Lung microvascular endothelial cell (primary cell): ENCODE measurements at places on chromosomes 12 and 14. TPM values are rescaled to one million over a fixed set of nuclear protein-coding genes. Genes with fewer than 3 reads are reported as not detected.

The TBC1D30 gene
- 6.3 and 9.8 TPM in 2 replicates for total RNA-seq

DNA sequence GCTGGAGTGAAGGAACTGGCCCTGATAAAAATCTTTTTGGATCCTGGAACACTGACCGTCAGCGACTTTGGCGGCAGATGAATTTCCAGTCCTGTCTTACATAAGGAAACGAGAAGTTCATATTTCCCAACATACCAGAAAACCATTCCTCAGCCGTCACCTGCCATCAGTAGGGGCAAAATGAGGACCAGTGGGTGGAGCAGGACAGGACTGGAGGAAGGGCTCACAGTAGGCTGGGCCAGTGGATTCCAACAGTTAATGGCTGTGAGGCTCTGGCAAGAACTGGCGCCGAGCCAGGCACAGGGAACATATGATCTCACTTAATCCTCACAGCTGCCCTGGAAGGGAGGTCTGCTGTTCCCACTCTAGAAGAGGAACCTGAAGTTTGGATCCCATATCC lies 67.2 kb upstream of the FAM181A start:
- DNase-seq, result no peak

The ALDH1L2 gene
- 0.20 and 0.22 TPM in 2 replicates for total RNA-seq

GRCh38 chr14:66311990-66312389 lies 174.2 kb upstream of the CCDC196 start:
- DNase-seq, result no peak

- DNase-seq, result no peak
Measured at GRCh38 chr14:80310938-80311750, 99.8 kb upstream of the DIO2 start.

DNA sequence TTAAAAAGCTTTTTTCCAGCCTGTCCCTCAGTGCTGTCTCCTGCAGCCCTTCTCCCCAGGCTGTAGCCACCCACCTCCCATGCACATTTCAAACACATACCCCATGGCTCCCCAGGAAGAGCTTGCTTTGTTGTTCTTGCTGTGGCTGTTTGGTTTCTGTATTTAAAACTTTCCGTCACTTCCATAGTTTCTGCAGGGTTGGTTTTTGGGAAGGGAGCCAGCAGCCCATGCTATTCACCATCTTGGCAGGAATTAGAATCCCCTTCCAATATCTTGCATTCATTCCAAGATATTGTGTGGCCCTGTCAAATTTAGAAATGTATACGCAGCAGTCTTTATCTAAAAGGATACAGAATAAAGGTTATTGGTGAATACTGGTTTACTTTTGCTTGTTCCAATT lies 29.6 kb downstream of the CFAP251 start:
- DNase-seq, result no peak

GRCh38 chr14:98543074-98543473 lies 728.9 kb downstream of the BCL11B start:
- no peak for DNase-seq

GRCh38 chr12:108302403-108303311 lies 36.5 kb downstream of the CMKLR1 start:
- peak; percentile 31 for DNase-seq

GRCh38 chr12:99278899-99279298 lies 368.7 kb upstream of the GARIN6 start:
- DNase-seq, result no peak

- no peak for DNase-seq
Measured at GRCh38 chr14:24879661-24880386, 170.1 kb downstream of the STXBP6 start.

DNA sequence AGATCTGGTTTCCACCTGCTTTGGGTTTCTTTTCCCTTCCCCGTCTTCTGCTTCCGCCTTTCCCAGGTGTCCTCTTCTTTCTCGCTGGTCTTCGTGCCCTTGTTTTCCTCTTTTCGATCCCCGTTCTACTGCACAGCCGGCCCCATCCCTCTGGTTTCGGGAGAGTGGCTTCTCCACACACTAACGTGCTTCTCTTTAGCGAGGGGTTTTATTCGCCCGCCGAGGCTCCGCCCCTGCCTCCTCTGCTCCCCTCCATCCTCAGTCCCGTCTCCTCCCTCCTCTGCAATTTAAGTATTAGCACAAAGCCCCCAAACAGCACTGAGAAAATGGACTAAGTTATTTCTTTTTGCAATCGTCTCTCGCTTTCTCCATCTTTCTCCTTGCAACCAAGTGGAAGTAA lies at the start of gene SLC7A8:
Gene SLC7A8, minus strand, starts transcription at position 182 of the 400 bp plus-strand sequence. CDS start 746 bp downstream, outside the sequence.
- DNase-seq, result no peak

DNA sequence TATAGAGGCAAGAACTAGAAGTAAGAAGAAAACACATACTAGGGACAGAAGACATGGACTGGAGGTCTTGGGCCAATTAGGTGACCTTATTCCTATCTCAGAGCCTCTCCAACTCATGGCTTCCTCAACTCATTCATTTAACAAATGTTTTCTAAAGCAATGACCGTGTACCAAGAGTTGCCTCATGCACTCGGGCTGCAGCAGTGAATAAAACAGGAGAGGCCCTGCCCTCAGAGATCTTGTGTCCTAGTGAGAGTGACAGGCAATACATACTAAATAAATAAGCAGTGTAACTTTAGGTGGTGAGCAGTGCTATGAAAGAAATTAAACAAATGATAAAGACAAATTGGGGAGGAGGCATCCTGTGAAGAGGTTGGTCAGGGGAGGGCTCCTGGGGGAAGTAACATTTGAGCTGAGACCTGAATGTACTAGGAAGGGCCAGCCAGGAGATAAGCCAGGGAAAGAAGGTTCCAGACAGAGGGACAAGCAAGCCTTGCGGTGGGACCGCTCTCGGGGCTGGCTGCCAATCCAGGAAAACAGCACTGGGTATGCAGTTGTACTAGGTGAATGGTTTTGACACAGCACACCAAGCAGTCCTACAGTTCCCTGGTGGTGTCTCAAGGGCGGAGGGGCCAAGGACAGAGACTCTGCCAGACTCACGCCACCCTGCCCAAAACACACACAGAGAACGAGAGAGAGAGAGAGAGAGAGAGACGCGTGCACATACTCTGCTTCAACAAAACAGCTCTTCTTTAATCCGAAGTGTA lies 1.3 kb downstream of the NINJ2 start:
- no peak for DNase-seq

- DNase-seq, result no peak
Measured at GRCh38 chr12:44428825-44429224, 447.3 kb downstream of the NELL2 start.

- DNase-seq, result no peak
Measured at GRCh38 chr14:80636071-80636470, 305.5 kb downstream of the CEP128 start.

DNA sequence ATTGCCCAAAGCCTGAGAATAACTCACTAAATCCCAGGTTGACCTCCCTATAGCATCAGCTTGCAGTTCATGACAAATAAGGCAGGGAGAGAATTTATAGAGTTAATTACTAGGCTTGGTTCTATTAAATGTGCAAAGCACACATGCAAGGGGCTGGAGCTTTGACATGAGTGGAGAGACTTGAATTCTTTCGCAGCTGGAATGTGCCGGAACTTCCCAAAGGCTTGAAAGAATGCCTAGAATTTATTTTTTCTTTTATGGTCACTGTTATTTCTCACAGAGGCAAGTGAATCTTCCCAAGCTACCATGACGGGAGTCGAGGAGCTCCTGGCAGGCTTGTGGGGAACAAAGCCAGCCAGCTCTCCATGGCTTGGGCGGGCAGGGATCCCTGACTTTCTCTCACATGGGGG lies 95.5 kb upstream of the USP44 start:
- no peak for DNase-seq

The PSME1 gene
- total RNA-seq, result 114 TPM in 2 replicates

GRCh38 chr12:65827827-65828231 lies 3.5 kb downstream of the HMGA2 start:
- DNase-seq, result peak; percentile 53

The IQSEC3 gene
- total RNA-seq, result under 0.01 TPM in 2 replicates

The TGFB3 gene
- 2.0 and 4.0 TPM in 2 replicates for total RNA-seq

DNA sequence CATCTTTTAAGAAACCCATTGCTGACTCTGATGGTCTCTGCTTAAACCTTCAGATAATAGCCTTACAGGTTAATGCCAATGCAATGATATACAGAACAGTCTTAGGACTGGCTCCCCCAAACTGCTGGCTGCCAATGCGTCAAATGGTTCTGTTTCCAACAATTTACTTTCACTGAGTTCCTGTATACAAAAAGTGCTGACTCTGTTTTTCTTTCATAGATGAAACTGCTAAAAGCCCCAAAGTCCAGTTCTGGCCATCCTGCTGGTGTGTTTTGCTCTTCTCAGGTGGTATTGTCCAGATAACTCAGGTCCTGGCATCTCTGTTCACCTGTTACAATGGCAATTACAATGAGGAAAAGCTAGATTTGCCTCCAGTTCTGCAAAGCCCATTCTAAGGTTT lies 326.9 kb downstream of the GRIN2B start:
- DNase-seq, result no peak

DNA sequence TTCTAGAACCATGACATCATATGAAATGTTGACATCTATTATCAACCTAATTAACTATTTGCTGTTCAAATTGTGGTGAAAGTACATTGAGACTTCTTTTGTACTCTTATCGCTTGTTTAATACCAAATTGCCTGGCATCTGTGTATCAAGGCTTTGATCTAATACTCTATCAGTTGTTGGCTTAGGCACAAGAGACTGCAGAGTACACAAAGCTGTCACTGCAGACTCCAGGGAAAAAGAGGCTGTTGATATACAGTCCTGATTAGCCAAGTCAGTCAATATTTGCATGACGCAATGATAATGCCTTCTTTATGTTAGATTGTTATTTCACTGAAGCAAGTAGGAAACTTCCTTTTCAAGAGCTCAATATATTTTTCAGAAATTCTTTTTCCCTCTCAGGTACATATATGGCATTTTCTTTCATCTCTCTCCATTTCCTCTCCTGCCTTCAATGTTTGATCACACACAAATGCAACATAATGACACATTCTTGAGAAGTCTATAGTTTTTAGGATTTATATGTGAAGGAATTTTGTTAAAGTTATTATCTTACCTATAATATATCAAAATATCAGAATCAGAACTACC lies 32.3 kb upstream of the PTCSC3 start:
- no peak for DNase-seq

- DNase-seq, result no peak
Measured at GRCh38 chr12:107895966-107896365, 121.5 kb downstream of the ASCL4 start.

- DNase-seq, result no peak
Measured at GRCh38 chr14:25034803-25035681, 14.9 kb downstream of the STXBP6 start.

- peak; percentile 46 for DNase-seq
Measured at GRCh38 chr14:35883677-35884293, 57.6 kb downstream of the BRMS1L start.

DNA sequence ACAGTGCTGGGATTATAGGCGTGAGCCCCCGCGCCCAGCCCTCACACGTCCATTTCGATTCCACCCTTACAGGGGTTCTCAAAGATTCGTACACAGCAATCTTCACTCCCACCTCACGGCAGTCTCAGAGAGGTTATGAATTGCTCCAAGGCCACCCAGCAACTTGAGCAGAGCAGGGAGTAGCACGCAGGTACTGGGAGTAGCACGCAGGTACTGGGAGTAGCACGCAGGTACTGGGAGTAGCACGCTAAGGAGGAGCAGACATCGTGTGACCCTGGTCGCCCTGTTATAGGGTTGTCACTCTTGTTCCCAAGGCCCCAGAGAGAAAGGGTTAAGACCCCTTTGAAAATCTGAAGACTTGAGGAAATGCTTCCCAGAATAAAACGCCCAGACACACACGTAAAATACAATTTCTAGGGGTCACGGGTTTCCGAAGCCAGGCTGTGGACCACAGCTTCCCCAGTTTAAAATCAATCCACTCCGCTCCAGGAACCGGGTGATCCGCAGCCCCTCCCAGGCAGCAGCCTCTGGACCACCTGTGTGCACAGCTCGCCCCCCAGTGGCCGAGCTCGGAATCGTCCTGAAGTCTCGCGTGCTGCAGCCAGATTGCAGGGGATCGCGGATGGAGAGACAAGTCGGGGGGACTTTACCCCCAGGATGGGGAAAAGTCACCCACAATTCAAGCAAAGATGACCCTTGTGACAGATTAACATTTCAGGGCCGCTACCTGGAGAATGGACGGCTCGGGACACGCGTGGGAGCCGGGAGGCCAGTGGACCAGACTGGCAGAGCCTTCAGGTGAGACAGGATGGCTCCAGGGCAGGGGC lies 92.0 kb downstream of the SCARB1 start:
- DNase-seq, result peak; percentile 74

The TMTC1 gene
- total RNA-seq, result 1.7 and 6.9 TPM in 2 replicates

The SYT10 gene
- not detected in 2 replicates for total RNA-seq

GRCh38 chr12:24565300-24565699 lies 383.6 kb downstream of the BCAT1 start:
- no peak for DNase-seq

DNA sequence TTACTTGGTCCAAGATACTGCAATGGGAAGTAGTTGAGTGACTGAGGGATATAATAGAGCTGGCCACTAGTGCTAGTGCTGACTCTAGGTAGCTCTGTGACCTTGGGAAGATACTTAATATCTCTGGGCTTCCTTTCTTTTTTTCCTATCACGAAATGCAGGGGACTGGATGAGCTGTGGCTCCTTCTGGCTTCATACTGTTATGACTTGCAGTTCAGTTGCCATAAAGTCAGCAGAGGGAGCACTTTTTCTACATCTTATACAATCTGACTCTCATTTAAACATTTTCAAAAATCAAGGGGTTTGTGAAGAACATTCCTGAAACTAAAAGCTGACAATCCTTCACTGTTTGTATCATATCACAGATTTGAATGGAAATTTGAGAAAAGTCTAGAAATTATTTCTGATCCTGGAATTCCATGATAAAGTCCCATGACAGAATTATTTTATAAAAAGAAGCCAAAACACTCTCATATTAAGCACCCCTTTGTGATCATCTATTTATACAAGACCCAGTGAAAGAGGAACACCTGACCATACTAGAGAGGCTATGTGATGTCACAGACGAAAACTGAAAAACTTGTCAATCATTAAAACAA lies 5.3 kb downstream of the BHLHE41 start:
- DNase-seq, result peak; percentile 77
